ENCODE measurements at places on chromosomes 1 and 21. TPM values are rescaled to one million over a fixed set of nuclear protein-coding genes. Genes with fewer than 3 reads are reported as not detected.
A peak's percentile ranks its signal among the peaks of the same experiment; 100 is the strongest.

DNA sequence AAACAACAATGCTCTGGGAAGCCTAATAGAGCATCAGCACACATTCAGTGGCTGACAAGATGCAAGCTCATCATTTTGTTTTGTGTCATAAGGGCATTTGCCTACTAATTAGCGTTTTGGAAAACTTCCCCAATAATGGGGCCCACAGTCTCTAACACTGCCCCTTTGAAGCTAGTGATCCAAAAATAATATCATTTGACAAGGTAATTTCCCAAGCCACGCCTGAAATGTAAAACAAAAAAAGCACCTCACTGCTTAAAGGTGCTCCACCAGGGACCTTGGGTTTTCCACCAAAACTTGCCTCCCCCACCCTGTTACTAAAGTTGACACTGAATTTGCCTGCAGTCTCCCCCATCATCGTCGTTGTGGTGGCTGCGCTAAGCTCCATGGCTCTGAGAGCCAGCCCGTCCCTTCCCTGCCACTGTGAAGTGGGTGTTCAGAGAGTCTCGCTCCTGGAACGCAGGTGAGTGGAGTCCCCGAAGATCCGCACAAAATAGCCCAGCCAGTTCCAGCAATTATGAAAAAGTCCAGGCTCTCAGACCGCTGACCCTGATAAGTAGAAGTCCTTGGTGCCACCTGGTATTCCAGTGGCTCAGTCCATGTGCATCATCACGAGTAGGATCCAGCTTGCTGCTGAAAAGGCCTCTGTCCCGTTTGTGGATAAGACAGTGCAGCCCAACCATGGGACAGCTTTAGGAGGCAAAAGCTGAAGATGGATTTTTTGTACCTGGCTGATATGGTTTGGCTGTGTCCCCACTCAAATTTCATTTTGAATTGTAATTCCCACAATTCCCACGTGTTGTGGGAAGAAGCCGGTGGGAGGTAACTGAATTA lies 52.2 kb downstream of the RAB3GAP2 start:
- DNase-seq: no peak

KIRREL1 gene
- 68.8 TPM for total RNA-seq

- peak; percentile 34 for DNase-seq
Measured at GRCh38 chr1:117271959-117272358, 61.2 kb upstream of the VTCN1 start.

DNA sequence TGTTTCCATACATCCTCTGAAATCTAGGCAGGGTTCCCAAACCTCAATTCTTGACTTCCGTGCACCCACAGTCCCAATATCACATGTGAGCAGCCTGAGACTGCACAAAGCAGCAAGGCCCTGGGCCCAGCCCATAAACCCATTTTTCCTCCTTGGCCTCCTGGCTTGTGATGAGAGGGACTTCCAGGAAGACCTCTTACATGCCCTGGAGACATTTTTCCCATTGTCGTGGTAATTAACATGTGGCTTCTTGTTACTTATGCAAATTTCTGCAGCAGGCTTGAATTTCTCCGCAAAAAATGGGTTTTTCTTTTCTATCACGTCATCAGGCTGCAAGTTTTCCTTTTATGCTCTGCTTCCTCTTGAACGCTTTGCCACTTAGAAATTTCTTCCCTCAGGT lies 3.3 kb upstream of the PIGK start:
- no peak for DNase-seq

OR2AK2 gene
- total RNA-seq: not detected

SELE gene
- total RNA-seq: not detected

C1QC gene
- total RNA-seq: not detected

GOLT1A gene
- total RNA-seq: not detected

- DNase-seq: peak; percentile 48
Measured at GRCh38 chr1:116909512-116910378, at the start of gene PTGFRN. TSS of gene PTGFRN (plus strand) at chr1:116909916. CDS start at chr1:116910204, 288 bp downstream.

DNA sequence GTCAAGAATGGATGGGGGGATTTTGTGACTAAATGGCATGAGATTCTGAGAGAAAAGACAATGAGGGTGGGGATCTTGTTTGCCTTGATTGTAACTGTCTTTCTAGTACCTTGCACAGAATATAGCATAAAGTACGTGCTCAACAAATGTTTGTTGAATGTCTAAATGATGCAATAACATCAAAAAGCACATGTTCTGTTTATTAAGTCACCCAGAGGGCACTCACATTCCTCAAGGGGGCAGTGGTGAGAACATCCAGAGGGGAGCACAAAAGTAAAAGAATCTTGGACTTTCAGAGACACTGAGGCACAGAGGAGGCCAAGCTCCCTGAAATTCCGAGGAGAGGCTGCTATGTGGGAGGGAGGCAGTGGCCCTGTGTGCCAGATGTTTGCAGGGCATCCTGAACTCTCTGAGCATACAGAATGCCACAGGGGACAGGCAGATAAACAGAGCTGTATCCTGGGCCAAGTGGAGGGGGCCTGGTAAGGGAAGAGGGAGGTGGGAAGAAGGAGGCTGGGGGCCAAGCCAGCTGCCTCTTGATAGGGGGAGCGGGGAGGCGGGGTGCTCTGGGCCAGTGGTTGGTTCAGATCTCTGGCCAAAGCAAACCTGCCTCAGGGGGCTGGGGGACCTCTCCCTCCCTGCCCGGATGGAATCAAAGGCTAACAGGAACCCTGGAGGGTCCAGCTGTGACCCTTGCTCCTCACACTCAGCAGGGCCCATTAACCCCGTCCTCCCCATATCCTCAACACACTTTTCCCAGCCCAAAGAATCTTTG lies 6.5 kb upstream of the ATP1A2 start:
- no peak for DNase-seq

DNA sequence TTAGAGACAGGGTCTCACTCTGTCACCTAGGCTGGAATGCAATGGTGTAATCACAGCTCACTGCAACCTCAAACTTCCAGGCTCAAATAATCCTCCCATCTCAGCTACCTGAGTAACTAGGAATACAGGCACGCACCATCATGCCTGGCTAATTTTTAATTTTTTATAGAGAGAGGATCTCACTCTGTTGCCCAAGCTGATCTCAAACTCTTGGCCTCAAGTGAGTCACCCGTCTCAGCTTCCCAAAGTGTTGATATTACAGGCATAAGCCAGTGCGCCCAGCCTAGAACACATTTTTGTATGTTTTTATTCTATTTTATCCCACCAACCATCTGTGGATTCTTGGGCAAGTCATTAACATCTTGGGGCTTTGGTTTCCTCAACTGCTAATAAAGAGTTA lies 100.5 kb downstream of the AK5 start:
- no peak for DNase-seq

PLA2G2F gene
- not detected for total RNA-seq

TMEM51 gene
- total RNA-seq: 19.9 TPM

- no peak for DNase-seq
Measured at GRCh38 chr1:23567996-23568607, 8.8 kb upstream of the ID3 start.

GRCh38 chr21:44419679-44420078 lies 35.6 kb upstream of the LRRC3 start:
- no peak for DNase-seq

- peak; percentile 24 for DNase-seq
Measured at GRCh38 chr1:186404454-186405051, 28.9 kb downstream of the ODR4 start.

DNA sequence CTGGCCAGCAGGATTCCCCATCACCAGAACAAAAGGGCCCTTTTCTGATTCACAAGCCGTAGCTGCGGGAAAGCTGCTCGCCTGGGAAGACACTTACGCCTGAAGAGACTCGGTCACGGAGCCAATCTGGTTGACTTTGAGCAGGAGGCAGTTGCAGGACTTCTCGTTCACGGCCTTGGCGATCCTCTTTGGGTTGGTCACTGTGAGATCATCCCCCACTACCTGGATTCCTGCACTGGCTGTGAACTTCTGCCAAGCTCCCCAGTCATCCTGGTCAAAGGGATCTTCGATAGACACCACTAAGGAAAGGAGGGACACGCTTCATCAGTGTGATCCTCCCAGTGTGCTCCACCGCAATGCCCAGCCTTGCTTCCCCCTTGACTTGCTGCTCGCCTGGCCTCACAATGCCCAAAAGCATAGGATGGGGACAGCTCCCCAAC lies 14.7 kb downstream of the ENO1 start:
- no peak for DNase-seq

GRCh38 chr1:160359559-160360226 lies 7.2 kb upstream of the NHLH1 start:
- DNase-seq: no peak

- no peak for DNase-seq
Measured at GRCh38 chr1:233188061-233188460, 107.5 kb downstream of the PCNX2 start.

DNA sequence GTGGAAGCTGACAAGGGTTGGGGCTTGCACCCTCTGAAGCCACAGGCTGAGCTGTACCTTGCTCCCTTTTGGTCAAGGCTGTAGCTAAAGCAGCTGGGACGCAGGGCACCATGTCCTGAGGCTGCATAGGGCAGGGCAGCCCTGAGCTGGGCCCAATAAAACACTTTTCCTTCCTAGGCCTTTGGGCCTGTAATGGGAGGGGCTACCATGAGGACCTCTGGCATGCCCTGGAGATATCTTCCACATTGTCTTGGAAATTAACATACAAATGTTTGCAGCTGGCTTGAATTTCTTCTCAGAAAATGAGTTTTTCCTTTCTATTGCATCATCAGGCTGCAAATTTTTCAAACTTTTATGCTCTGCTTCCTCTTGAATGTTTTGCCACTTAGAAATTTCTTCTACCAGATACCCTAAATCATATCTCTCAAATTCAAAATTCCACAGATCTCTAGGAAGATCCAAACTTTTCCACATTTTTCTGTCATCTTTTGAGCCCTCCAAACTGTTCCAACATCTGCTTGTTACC lies 32.9 kb upstream of the TTLL7 start:
- no peak for DNase-seq

- peak; percentile 75 for DNase-seq
Measured at GRCh38 chr1:180571832-180572636, 13.3 kb downstream of the OVAAL start.

DNA sequence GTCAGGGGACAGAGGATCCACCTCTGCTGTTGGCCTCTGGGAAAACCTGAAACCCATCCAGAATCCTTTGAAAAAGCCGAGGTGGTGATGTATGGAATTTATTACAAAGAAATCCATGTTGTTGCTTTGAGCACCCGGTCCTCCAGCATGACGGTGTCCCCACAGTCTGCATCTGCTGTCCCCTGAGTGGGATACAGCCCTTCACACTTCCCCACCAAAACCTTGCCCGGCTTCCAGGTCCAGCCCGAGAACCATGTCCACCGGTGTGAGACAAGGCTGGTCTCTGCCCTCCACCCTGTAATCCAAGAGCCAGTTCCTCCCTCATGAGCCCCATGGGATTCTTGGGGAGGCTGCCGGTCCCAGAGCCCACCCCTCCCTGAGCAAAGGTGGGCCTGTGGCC lies 70.5 kb downstream of the STUM start:
- no peak for DNase-seq

DNA sequence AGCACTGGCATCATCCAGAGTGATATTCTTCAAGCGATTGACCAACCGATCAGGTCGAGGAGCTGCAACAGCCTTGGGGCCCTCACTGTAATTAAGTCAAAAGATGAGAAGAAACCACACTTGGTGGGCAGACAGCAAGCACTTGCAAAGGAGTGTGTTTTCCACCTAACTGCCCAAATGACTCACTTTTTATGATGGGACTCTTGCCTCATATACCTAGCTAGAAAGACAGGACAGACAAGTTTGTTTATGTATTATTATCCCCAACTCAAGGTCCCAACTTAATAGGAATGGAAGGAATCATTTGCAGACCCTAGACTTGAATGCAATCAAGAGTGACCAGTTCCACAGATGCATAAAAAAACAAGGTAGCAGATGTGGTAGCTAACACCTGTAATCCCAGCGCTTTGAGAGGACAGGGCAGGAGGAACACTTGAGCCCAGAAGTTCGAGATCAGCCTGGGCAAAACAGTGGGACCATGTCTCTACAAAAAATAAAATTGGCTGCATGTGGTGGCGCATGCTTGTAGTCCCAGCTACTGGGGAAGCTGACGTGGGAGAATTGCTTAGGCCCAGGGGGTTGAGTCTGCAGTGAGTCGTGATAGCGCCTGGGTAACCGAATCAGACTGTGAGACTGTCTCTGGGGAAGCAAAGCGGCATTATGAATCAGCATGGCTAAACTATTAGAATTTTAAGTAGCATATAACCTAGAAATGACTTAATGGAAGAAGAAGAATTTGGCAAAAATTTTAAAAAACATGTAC lies 2.3 kb upstream of the NRAS start:
- DNase-seq: peak; percentile 55

IL20 gene
- not detected for total RNA-seq

PADI2 gene
- not detected for total RNA-seq

DNA sequence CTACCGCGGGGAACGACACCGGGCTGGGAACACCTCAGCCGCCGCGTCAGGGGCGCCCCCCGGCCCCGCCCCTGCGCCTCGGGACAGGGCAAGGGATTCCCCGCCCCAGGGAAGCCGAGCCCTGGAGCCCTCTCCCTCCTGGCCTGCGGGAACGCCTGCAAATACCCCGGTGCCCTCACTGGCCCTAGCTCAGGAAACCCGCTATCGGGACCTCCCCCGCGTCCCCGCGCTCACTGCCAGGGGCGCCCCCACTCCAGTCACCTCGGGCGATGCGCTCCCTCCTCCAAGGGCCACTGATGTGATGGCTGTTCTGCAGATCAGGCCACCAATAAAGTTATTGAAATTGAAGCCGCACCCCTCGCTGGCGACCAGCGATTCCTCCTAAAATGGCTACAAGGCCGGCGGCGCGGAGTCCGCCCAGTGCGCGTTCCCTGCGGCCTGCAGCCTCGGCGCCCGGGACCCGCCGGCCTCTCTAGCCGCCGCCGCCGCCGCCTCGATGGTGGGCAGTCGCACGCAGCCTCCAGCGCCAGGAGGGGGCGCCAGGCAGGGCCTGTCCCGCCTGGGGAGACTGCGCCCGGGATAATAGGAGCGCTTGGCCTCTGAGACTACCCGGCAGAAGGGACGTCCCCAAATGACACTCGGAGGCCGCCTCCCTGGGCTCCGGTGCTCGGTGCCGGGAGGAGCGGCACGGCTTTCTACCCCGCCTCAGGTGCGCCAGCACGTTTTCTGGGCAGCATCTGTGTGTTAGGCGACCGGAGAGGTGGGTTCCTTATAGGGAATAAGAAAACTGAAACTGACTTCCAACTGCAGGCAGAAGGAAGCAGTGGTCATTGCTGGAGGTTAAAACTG lies at the start of gene PRKAB2:
Gene PRKAB2, minus strand, starts transcription at position 303 of the 849 bp plus-strand sequence. CDS start 326 bp downstream, outside the sequence.
- peak; percentile 96 for DNase-seq

MTR gene
- 17.0 TPM for total RNA-seq

GRCh38 chr1:53543778-53544695 lies 84.8 kb downstream of the DMRTB1 start:
- no peak for DNase-seq

CHIT1 gene
- not detected for total RNA-seq

- no peak for DNase-seq
Measured at GRCh38 chr1:20760322-20760721, 26.8 kb downstream of the HP1BP3 start.

DCDC2B gene
- total RNA-seq: not detected

DNA sequence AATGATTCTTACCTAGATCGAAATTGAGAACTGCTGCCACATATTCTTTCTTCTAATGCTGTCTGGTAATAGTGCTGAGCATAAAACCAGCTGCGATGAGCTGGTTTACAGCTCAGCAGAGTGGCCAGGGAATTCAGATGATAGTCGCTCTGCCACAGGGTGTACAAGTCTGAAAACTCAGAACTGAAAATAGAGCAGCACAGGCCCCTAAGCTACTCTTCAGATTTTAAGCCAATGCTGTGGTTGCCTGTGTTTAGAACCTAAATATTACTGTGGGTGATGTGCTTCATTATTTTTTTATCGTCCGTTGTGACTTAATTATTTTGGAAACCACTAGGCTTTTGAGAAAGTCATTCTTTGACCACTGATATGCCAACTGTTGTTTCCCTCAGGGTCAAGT lies 152.0 kb downstream of the ADGRL4 start:
- no peak for DNase-seq

GRCh38 chr1:228417483-228418203 lies 982 bp upstream of the TRIM17 start:
- peak; percentile 20 for DNase-seq

MRPS14 gene
- total RNA-seq: 18.8 TPM
